ENCODE measurements at places on chromosomes 3 and 15. TPM values are rescaled to one million over a fixed set of nuclear protein-coding genes. Genes with fewer than 3 reads are reported as not detected.

ASB14 gene
- not detected for total RNA-seq

RFT1 gene
- 13.5 TPM for total RNA-seq

NANOGP8 gene
- total RNA-seq, result not detected

PP2D1 gene
- not detected for total RNA-seq

GRCh38 chr3:195556390-195556789, 13.3 kb upstream of the PPP1R2 start:
- DNase-seq, result no peak

KLHL40 gene
- total RNA-seq, result not detected

DNA sequence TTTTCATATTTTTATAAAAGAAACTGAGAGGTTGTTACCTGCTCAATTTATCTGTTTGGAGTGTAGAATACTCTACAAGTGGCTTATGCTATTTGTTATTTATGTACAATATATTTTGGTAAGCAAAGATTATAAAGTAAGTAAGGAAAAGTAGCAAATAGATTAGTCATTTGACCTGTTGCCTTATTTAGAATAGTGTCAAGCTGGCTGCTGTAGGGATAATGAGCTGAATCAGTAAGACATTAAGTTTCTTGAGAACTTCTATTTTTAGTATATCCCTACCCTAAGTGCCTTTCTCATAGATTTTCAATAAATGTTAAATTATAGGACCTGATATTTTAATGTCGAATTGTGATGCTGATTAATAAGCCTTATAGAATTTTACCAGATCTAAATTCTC, 37.2 kb downstream of the ECT2 start:
- DNase-seq, result no peak

- no peak for DNase-seq
Observed at GRCh38 chr3:20108869-20109268, 68.6 kb downstream of the KAT2B start.

Measured in glomerular endothelial cell (primary cell).